Hepatic stellate cell (primary cell): ENCODE measurements at places on chromosomes 5 and 9.

GRCh38 chr5:168513861-168514428 is 15.2 kb upstream of the FBLL1 start:
- no peak for DNase-seq

DNA sequence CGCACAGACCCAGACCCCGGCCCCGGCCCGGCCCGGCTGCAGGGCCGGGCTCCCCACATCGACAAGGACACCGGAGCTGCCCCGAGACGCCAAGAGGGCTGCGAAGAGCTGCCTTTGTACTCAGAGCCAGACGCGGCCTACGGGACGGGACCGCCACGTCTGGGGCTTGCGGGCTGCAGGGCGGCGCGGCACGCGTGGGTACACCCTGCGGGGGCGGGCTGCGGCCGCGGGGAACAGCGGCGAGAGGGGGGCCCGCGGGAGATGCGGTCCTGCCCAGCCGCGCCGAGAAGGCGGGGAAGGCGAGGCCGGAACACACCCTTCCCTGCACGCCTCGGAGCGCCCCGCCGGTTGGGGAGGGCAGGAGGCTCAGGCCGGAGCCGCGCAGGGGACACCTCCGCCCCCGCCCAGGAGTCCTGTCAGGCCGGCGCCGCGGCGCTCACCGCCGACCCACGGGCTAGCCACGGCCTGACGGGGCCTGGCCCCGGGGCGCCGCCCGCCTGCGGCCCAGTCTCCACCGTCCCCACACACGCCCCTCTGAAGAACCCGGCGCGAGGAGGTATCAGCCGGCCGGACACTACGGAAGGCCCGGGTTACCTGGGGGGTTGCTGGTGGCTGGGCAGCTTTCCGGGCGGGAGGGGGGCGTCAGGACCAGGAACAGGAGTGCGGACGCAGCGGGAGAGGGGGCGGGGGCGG is 478 bp downstream of the RAB14 start:
- DNase-seq = peak; percentile 15

- DNase-seq = peak; percentile 64
Measured at GRCh38 chr9:5587024-5587423, 41.9 kb upstream of the RIC1 start.

- no peak for DNase-seq
Measured at GRCh38 chr5:50406877-50407276, 34.2 kb downstream of the EMB start.

- DNase-seq = peak; percentile 85
Measured at GRCh38 chr9:137276473-137277328, 825 bp upstream of the TOR4A start.

GRCh38 chr9:112696461-112696860 is 21.5 kb downstream of the INIP start:
- DNase-seq = no peak

GRCh38 chr9:76926846-76927245 is 20.9 kb upstream of the PRUNE2 start:
- no peak for DNase-seq

DNA sequence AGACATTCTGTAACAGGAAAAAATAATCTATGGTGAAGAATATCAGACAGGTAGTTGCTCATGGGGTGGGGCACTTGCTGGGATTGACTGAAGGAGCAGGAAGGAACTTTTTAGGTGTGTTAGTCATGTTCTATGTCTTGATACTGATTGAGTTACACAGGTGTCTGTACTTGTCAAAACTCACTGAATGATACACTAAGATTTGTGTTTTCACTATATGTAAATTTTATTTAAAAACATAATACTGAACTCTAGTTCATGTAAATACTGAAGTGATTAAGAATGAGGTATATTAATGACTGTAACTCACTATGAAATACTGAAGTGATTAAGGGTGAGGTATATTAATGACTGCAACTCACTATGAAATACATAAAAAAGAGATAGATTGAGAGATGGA is 28.5 kb downstream of the IL6ST start:
- no peak for DNase-seq

GRCh38 chr9:73199886-73200285 is 48.2 kb downstream of the ANXA1 start:
- DNase-seq = no peak

DNA sequence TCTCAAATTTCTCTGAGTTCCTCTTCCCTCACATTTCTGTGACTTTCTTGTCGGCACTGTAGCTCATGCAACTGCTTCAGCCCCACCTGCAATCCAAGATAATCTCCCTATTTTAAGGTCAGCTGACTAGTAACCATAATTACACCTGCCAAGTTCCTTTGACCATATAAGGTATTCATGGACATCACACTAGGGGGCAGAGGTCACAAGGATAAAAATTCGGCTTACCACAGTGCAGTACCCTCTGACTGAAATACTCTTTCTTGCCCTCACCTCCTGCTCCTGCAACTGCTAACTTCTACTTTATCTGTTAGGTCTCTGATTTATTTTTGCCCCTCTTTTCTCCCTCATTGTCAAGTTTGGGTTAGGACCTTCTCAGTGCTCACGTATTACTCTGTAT is 144.2 kb downstream of the GDNF start:
- DNase-seq = no peak

- DNase-seq = no peak
Measured at GRCh38 chr5:73909474-73909873, 283.5 kb downstream of the ARHGEF28 start.

DNA sequence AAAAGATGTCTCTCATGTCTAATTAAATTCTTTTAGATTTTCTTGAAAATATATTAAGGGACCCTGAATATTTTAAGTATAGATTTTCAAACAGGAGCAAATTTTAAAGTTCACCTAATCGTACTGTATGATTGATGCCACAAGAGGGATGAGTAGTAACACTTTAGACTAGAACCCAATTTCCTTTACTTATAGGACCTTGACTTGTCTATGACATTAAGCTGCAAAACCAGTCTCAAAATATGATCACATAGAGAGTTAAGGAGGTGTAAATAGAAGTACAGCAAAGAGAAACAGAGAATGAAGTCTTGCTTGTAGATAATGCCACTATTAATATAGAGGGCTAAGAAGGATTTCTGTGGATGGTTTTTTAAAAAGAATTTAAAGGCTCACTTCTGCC is 312.9 kb upstream of the PRR16 start:
- no peak for DNase-seq

DNA sequence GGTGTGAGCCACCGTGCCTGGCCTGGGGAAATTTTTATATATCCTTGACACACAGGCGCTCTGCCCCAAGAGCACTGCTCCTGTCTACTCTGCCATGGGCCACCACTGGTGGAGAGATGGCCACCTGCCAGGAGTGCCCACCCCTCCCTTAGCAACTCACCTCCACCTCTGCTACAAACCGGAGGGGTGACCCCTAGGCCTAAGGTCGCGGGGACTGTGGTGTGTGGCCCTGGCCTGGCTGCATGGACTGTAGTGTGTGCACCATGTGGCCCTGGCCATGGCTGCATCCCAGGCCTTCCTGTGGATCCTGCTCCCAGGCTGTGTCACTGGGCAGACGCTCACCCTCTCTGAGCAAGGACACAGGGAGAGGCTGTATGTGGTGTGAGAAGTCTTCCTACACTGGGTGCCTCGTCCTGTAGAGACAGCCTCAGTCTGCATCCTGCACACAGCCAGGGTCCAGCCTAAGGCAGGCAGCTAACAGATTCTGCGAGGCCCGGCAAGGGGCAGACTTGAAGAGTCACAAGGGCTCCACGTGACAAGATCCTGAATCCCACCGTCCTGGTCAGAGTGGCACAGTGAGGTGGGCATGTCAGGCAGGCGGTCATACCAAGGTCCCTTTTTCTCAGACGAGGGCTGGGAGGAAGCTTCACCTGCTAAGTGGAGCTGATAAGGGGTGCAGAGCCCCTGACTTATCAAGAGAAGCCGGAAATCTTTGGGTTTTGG is 10.3 kb downstream of the NINJ1 start:
- DNase-seq = no peak

GRCh38 chr5:125856949-125857348 is 566.3 kb upstream of the GRAMD2B start:
- no peak for DNase-seq

DNA sequence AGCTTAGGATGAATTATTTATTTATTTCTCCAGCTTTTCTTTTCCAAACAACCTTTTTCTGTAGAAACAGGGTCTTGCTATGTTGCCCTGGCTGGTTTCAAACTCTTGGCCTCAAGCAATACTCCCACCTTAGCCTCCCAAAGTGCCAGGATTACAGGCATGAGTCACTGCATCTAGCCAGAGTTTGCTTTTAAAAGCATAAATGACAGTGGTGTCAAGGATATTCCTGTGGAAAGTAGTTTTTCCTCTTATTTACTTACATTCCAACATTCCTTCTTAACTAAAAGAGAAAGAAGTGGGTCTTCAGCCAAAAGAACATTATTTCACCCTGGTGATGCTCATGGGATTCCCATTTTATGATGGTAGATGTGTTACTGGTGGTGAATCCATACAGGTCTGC is 62.4 kb downstream of the GRIA1 start:
- no peak for DNase-seq

DNA sequence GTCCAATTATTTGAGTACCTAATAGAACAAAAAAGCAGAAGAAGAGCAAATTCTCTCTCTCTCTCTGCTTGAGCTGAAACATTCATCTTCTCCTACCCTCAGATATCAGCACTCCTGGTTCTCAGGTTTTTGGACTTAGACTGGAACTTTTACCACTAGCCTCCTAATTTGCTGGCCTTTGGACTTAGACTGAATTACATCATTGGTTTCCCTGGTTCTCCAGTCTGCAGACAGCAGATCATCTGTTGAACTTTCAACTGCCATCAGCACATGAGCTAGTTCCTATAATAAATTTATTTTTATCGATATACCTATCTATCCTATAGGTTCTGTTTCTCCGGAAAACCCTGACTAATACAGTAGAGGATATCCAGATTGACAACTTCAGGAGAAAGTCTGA is 208.9 kb upstream of the GAS1 start:
- no peak for DNase-seq

GRCh38 chr9:122498883-122499288 is 11.7 kb upstream of the OR1J2 start:
- DNase-seq = peak; percentile 24

DNA sequence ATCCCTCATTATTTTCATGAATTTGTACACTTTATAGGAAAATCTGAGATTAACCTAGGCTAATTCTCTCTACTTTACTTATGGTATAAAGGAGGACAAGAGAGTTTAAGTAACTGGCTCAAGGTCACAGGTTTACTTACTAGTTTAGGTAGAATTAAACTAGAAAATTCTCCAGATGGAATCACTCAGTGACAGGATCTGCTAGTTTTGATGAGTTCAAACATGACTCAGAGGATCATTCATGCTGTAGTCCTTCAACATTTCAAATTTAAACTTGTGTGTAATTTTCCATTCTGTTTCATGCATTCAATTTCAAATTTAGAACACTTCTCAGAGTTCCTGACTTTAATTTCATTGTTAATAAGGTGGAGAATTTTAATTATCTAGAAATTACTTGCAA is 485.7 kb upstream of the TUSC1 start:
- no peak for DNase-seq

GRCh38 chr5:156531199-156531598 is 204.2 kb downstream of the SGCD start:
- DNase-seq = no peak

GRCh38 chr9:34988218-34989002 is 1.1 kb upstream of the DNAJB5 start:
- peak; percentile 27 for DNase-seq

DNA sequence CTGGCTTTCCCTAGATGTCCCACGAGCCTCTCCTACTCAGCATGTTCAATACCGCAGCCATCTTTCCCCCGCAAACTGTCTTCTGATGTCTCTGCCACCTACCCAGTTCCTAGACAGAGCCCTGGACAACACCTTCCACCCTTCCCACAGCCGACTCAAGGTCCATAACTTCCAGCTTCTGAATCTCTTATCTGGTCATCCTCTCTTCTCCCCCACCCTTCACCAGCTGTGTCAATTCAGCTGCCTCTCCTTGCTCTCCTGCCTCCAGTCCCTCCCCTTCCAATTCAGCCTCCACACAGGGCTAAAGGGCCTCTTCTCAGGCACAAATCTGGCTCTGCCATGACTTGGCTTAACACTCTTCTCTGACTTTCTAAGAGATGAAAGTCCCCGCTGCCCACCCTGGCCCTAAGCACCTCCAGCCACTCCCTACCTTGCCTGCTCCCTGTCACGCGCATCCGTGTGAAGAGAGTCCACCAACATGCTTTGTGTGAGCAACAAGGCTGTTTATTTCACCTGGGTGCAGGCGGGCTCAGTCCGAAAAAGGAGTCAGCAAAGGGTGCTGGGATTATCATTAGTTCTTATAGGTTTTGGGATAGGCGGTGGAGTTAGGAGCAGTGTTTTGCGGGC is 25.2 kb downstream of the AQP7 start:
- DNase-seq = no peak

DNA sequence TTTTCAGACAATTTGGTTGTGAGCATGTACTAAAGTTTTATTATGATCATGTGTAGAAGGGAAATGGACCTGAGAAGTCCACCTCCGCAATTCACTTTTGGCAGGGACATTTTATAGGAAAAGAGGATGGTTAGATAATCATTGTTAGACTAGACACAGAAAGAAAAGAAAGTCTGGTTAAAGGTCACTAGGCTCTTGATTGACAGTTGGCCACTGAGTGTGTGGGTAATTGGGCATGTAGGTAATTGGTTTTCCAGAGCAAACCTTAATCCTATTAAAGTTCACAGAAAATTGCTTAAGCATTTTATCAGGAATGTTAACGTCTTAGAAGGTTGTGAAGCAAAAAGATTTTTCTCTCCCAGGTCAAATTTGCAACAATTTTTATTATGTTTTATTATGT is 158.5 kb upstream of the CLINT1 start:
- DNase-seq = no peak
